ENCODE measurements at places on chromosomes 11 and 22. TPM values are rescaled to one million over a fixed set of nuclear protein-coding genes. Genes with fewer than 3 reads are reported as not detected.

CFAP300 gene
- total RNA-seq, result 1.0 TPM

MLC1 gene
- total RNA-seq, result not detected

TTC9C gene
- 42.3 TPM for total RNA-seq

PATE4 gene
- not detected for total RNA-seq

DGCR6 gene
- total RNA-seq, result 1.2 TPM

FGF19 gene
- total RNA-seq, result not detected

GAB4 gene
- total RNA-seq, result under 0.01 TPM

SLC6A5 gene
- total RNA-seq, result not detected

WNT11 gene
- total RNA-seq, result under 0.01 TPM

SLC15A3 gene
- 18.9 TPM for total RNA-seq

C22orf15 gene
- total RNA-seq, result 0.69 TPM

RIMBP3C gene
- not detected for total RNA-seq

All from melanocyte of skin (primary cell).